ENCODE measurements at places on chromosomes 5 and 9.

- peak; percentile 11 for DNase-seq
These were observed 243.1 kb upstream of the RFX3 start for GRCh38 chr9:3768712-3769457.

- peak; percentile 9 for DNase-seq
These were observed 423.8 kb downstream of the SPOCK1 start for GRCh38 chr5:137075163-137075970.

- DNase-seq = no peak
These were observed 97.7 kb downstream of the CFAP95 start for GRCh38 chr9:69918322-69918721.

DNA sequence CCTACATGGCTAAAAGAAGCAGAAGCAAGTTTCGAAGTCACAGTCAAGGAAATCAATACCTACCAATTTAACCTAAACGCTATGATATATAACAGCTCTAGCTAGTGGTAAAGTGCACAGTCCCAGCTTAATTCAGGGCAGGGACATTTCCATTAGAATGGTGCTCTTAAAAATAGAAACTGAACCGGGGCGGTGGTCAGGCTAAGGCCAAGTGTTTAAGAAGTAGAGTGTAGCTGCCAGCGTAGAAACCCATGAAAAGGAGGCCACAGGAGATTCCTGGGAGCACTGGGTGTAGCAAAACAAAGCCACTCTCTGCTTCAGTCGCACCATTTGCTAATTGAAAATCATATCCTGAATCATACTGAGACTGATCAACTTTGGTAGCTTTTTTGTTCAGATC, 28.8 kb downstream of the PPIC start:
- no peak for DNase-seq

DNA sequence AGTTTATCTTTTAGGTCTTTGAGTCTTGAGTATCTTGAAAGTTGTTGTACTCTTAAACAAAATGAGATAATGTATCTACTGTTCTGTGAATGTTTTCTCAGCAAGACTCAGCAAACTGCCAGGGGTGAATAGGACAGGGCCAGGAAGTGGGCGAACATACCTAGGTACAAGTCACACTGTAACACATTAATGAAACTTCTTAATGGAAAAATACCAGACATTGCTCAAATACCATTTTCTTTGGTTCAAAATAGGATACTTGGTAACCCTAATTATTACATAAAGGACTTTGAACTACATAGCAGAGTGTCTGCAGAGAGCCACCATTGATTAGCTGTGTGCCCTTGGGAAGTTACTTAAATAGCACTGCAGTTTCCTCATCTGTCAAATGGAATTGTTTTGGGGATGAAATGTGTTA, 197.5 kb downstream of the ARHGEF28 start:
- DNase-seq = peak; percentile 48

DNA sequence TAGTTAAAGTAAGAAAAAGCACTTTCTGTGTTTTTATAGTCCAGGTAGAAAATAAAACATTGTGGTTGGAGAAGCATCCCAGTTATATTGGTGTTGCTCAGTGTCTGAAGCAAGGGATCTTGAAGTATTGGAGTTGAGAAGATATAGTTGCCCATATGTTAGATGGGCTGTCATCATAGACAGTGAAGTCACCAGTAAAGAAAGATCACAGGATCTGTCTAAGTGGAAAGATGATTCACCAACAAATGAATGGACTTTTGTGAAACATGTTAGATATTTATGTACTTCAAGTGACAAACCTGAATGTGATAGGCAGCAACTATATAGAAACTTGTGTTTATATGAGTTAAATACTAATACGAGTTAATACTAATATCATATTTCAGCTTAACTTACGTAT, 11.7 kb downstream of the OGN start:
- DNase-seq = peak; percentile 30

- DNase-seq = no peak
These were observed 245.3 kb upstream of the WWC1 start for GRCh38 chr5:168046163-168046562.

DNA sequence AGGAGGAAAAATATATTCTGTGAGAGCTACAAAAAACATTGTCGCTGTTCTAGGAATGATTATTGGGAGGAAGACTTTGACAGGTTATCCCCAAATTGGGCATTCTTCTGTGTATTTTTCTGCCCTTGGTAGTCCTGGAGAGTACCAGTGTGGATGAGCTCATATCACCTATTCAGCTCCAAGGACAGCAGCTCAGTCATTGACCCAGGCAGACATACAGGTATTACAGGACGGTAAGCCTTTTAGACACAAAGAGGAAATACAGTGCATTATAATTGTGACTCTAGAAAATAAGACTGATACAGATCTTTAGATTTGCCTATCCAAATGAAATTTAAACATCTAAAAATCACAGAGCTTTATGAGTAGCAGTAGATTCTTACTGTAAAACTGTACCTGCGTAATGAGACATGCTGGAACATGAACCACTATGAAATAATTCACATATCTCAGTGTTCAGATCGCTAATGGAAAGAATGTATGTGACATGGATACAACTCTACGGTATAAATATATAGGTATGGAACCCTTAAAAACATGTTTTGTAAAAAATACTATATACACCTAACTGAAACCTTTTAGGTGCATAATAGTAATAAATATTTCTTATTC, 56.0 kb downstream of the PLK2 start:
- no peak for DNase-seq

DNA sequence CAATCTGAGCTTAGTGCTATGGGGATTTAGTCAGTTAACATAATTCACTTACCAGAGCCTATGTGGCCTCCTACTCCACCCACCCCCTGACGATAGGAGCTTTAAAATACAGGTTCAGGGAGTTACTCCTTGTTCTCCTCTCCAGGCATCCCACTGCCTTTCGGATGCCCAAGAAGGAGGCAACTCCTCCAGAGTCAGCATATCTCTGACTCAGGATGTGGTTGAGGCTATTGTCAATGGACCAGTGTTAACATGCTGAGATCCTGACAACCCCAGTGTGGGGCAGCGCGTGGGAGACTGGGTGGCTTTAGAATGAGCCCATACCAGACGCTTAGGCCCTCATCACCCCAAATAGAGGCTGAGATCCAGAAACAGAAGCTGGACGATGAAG, 27.4 kb downstream of the BICD2 start:
- peak; percentile 28 for DNase-seq

GRCh38 chr5:153824909-153825308, 213.8 kb downstream of the FAM114A2 start:
- no peak for DNase-seq

DNA sequence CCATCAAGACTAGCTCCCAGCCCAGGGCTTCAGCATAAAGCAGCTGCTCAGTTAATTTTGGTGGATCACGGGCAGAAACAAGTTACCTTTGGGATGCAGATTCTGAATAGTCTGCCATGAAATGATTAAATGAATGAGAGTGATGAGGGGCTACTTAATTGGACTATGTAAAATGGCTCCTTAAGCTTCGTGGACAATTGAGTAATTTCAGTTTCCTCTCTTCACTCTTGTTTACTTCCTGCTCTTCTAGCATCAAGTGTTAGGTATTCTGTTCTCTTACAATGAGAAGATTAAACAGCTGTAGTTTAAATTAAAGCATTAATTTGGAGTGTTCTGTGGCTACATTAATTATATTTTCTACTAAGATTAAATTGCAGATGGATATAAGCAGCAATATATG, 28.1 kb downstream of the PIK3R1 start:
- no peak for DNase-seq

DNA sequence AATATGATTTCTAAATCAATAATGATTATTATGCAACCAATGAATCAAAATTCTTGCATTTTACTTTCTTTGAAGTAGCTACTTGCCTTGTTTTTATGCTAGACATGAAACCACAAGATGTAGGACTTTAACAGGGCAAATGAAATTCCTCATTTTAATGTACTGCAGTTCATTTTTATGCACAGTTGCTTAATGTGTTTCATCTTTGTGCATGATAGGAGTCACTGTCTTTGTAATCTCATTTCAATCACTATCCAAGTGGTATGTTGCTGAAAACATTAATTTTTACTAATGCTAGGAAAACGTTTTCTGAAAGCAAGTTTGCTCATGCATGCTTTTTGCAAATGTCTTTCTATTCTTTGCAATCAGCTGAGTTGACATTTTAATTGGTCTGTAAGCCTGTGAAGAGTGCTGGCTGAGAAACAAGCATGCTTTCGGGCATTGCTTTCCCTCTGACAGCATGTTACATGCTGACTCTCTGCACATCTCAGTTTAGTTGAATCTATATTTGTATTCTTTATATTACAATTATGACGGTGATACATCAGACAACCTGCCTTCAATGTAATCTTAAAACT, 535.0 kb upstream of the CDH18 start:
- no peak for DNase-seq

DNA sequence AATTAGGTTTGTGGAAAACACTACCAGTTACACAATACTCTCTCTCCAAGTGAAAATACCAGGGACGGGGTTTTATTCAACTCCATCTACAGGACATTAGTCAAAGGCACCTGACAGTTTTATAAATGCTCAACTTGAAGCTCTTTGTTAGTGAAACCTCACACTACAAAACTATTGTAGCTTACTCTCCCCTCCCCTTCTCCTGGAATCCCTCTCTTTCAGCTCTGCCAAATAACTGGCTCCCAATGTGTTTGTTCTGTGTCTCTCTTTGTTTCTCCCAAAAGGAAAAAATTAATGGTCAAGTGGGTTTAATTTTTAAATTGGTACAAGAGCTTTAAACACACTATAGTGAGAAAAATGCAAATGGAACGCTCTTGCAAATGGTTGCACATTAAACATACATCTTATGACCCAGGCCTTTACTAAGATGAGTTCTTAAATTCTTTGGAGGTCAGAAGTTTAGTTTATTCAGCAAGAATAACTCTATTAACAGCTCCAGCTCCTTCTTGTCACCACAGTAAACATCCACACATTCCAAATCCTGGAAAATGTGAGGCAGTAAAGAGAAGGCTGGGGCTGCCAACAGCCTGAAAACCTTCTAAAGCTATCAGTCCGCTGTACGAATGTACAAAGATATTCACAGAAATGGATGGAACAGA, 48.4 kb downstream of the ZNF608 start:
- DNase-seq = peak; percentile 32

DNA sequence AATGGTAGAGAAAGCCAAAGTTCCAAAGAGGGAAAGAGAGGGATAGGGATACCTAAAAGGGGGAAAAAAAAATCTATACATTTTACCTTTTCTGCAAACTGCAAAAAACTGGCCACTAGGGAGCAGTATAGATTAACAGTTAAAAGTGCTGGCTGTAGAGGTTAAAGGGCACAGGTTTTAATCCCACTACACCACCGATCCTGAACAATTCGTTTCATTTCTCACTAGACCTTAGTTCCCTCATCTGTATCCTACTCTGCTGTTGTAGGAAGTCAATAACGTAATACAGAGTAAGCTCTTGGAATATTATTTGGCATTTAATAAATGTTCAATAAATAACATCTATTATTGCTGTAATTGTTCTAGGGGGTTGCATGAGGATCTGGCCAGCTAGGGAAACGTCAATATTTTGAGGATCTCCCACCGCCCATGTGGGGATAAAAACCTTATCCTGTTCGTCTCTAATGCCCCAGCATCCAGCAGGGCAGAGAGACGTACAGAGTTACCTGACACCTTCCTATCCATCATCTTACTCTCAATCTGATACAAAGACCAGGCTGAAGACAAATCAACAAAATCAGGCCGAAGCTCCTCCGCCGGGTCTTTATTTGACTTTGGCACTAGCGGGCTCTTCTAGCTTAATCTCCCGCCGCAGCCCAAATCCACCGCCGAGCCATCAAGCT, 757 bp downstream of the CDC26 start:
- peak; percentile 64 for DNase-seq

GRCh38 chr9:95770653-95771131, 104.8 kb upstream of the ERCC6L2 start:
- no peak for DNase-seq
